ENCODE measurements at places on chromosomes 5 and 9.

DNA sequence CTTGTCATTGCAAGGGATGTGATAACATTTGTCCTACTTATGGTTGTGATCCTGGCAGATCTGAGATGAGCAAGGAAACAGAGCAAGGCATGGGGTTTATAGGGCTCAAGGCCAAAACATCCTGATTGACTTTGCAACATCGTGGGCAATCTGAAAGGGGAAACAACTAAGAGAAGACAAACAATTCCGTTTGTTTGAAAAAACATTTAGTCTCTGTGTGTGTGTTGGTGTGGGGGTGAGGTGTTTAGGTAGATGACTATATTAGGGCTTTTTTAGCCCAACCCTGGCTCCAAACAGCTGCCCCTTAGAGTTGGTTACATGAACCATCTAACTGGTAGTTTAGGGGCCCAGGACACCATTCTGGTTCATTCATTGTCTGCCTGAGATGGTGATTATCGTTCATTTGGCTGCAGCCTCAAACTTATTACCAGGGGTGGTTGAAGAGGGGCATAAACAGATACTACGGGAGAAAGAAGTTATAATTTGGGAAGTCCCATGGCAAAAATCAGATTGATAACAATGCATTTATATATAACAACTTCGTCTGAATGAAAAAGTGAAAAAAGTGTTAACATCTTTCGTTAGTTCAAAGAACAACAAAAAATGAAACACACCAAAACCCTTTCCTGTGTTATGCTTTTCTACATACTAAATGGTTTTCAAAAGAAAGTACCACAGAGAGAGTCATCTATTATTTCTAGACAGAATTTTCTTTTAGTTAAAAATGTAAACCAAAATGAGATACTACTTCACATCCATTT, 5.7 kb downstream of the FYB1 start:
- DNase-seq = no peak

DNA sequence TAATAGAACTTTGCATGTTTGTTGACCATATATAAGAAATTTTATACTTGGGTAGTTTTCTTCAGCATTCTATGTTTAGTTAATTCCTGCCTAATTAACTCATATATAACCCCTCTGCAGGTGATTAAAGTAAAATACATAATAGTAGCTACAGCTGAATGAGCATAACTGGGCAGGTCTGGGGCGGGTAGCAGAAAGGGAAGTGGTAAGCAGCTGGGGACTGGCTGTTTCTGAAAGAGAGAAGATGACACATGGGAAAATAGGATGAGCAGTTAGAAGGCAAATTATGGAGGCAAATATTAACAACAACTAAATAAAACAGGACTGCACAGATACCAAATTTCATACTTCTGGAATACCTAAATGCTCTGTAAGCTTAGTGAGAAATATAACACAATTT, 128.1 kb downstream of the CPLANE1 start:
- DNase-seq = no peak

DNA sequence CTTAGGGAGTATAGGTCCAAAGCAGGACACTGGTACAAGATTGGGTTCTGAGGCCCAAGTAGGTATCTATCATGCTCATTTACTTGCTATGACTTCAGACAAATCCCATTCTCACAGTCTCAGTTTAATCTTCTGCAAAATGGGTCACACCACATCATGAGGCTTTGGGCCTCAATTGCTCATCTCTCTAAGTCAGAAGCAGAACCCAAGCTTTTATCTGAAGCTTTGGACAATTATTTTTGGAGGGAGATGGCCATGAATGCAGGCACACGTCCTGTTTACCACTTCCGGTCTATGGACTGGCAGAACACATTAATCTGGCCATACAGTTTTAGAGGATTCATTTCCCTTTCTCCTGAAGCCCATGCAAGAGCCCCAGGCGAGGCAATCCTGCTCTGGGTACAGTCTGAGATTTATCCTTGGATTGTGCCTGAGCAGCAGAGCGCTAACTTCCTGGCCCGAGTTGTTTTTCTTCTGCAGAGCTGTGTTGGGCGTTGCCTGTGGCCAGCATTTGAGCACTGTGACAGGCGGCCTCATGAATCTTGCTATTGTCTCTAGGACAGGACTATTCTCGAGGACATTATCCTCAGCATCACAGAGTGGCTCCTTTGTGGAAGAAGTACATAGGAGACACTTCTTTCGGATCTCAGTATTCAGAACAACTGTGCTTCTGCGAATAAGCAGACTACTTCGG, 16.1 kb downstream of the SLC22A4 start:
- no peak for DNase-seq

GRCh38 chr9:98402019-98402840, 146.8 kb upstream of the TBC1D2 start:
- no peak for DNase-seq

DNA sequence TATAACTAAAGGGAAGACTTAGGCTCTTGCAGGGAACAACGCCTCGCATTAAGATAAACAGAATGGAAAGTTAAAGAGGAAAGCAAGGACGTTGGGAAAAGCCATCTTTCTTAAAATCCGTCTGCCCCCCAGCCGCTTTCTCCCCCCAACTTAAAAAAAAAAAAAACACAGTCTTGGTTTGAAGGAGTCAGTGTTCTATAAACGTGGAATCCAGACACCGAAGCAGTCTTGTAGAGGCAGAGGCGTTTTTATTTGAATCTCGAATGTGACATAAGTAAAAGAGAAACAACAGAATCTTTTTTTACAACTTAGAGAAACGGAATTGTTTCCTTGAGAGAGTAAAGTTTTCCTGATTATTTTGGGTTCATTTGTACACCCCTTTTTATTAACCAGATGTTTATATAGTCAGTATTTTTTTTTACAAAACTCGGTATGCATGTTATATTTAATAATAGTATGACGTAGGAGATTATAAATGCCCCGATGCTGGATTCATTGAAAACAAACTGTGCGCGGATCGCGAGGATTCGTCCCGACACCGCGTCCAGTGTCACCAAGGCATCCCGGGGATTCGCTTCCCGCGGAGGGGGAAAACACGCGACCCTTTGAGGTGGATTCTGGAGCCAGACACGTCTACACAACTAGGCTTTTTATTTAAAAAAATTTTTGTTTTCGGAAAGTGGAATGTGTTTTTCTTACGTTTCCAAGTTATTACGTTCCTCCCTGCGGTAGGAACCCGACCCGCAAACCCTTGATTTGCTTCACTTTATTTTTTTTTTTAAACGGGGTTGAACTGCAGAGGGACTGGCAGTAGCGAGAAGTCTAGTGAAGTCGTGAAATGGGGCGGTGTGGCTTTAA, 6.7 kb downstream of the PTCH1 start:
- DNase-seq = no peak

- DNase-seq = no peak
Observed at GRCh38 chr5:33311893-33312292, 128.9 kb upstream of the TARS1 start.

DNA sequence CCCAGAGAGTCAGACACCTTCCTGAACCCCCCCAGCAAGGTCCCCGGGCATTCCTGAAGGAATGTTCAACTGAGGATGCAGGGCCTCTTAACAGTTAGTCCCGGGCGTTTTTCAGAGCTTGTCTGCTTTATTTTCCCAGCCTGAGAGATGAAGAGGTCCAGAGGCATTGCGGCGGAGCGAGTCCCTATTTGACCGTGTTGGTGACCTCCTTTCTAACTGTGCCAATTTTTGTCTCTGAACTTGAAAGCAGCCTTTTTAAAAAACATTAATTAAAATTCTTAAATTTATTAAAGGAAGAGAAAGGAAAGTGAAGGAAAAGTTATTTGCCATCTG, 433 bp upstream of the PTAR1 start:
- no peak for DNase-seq

DNA sequence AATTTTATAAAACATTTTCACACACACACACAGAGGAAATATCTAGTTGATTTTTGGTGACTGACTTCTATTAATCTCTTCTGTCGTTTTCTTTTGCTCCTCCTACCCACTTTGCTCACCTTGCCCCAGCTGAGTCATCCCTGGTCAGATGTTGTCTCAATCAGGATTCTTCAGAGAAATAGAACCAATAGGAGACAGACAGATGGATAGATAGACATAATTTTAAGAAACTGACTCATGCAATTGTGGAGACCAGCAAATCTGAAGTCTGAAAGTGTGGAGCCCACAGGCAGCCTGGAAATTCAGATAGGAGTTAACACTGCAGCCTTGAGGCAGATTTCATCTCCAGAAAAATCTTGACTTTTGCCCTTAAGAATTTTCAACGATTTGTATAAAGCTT, 37.0 kb upstream of the PIK3R1 start:
- DNase-seq = no peak

DNA sequence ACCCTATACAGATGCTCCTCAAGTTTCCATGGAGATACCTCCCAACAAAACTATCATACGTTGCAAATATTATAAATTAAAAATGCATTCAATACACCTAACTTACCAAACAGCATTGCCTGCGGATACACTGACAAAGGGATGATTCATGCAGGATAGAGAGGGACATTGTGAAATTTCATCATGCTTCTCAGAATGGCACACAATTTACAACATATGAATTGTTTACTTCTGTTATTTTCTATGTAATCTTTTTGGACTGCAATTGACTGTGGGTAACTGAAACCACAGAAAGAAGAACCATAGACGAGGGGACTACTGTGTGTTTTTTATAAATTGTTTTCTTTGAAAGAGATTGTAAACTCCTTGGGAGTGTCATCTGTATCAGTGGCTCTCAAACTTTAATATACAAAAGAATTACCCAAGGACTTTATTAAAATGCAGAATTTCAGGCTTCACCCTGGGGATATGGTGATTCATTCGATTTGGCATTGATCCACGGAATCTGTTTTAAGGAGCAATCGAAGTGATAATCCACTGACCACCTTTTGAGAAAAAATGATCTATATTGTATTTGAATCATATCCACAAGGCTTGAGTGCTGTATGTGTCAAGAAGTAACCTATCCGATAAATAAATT, 146.4 kb downstream of the SGCD start:
- DNase-seq = no peak

DNA sequence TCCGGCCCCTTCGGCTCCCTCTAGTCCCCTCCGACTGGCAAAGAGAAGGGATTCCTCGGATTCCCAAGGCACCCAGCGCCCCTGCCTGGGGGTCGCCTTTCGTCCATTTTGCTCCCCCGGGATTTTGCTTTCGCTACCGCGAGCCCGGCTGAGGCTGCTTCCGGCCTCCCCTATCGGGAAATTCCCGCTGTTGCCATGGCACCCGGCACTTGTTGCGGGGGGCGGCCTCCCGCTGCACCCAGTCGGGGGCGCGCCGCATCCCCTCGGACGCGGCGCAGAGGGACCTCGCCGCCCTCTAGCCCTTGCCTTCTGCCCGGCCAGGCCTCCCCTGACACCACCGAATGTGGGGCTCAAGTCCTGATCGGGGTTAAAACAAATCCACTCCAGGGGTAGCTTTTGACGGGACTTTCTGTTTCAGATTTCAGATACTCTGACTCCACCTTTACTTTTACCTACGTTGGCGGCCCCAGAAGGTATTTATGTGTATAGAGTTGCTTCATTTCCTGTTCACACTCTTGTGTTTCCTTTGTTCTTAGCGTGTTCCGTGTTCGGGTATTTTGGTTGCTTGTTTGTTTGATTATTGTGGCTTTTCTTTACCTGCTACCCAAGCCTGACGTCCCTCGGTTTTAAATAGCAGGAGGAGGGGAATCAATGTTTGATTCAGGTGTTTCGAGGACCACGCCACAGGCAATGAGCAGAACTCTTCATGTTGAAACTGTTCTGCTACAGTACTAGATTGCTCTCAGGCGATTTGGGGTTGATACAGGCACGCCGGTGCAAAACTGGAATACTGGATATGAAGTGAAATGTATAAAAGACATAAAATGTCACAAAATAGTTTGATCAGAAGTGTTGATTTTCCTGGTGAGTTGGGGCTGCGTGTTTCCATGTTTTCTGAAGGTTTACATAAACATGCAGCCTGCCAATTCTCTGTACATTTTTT, 1.5 kb downstream of the PARP8 start:
- no peak for DNase-seq

DNA sequence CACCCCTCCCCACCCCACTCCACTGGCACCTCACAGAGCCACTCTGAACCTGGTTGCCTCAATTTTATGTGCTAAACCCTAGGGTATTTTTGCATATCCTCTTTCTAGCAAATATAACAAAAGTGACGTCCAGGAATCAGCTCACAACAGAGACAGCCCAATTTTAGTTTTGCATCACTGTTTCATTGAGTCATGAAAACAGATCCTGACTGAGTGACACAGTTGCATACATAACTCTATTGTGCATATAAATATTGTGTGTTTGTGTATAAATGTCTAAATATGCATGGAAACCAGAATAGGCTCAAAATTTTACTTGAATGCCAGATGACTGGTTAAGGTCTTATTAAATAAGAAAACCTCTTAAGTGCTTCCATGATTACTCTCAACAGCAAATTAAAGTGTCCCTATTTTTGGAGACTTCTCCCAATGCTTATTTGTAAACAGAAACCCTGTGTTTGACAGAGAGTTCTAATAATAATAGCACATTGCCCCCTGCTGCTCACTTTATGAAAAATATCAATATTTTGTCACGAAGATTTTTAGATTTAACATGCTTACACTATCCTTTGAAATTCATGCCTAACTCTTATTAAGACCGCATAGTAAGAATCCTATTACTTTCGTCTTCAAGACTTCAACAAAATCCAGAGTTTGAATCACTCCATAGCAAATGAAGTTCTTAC, 75.5 kb upstream of the PRRC1 start:
- peak; percentile 14 for DNase-seq

GRCh38 chr5:38330207-38330606, 71.8 kb downstream of the EGFLAM start:
- DNase-seq = no peak

DNA sequence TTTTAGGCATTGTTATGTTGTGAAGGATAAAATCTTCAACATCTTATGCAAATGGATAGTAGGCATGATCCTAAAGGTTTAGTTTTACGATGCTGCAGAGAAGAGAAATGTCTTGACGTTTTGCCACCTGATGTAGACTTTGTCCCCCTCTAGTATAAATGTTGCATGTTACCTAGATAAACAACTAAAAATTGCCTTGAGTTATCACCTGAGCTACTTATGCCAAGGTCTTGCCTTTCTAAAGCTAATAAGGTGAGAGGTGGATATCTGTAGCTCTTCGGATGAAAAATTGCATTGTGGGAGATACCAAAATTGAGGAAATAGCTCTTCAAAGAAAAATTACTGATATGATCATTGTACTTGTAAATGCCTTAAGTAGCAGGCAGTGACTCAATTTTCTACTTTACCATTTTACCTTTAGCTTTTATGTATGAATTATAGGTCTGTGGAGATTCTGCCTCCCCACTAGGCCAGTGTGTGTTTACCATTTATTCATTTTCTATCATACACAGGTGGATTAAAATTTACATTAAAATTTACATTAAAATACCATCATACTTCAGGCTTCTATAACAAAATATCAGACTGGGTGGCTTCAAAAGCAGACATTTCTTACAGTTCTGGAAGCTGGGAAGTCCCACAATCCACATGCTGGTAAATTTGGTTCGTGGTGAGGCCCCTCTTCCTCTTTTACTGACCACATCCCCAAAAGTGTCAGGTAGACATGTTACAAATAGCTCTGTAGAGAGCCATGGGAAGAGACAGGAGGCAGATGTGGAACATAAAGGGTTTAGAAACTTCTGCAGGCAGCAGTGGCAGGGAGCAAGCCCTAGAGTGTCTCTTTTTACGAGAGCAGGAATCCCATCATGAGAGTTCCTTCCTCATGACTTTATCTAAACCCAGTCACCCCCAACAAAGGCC, 100.7 kb upstream of the ERBIN start:
- DNase-seq = no peak

Measured in frontal cortex (tissue), 4 donors.